ENCODE measurements at places on chromosomes 13 and 19.

- DNase-seq: no peak
These were observed 3.1 kb downstream of the XRCC1 start for GRCh38 chr19:43572171-43572588.

DNA sequence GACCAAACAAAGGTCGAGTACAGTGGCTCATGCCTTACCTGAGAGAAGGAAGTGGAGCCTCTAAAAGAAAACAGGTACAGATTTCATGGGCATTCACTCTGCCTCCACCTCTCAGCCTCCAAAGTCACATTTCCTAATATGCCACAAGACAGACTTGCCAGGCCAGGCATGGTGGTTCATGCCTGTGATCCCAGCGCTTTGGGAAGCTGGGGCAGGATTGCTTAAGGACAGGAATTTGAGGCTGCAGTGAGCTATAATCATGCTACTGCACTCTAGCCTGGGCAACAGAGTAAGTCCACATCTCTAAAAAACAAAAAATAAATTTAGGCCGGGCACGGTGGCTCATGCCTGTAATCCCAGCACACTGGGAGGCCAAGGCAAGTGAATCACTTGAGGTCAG lies 10.9 kb upstream of the DNMT1 start:
- no peak for DNase-seq

GRCh38 chr13:99941086-99941485 lies 30.5 kb downstream of the ZIC5 start:
- DNase-seq: no peak

- peak; percentile 11 for DNase-seq
These were observed 289.9 kb downstream of the RFC3 start for GRCh38 chr13:34107806-34108205.

GRCh38 chr13:67498948-67499347 lies 268.8 kb upstream of the PCDH9 start:
- no peak for DNase-seq

GRCh38 chr19:55652311-55653128 lies 2.3 kb upstream of the U2AF2 start:
- no peak for DNase-seq

GRCh38 chr19:37817180-37817981 lies 38.0 kb upstream of the ZNF573 start:
- DNase-seq: peak; percentile 27

DNA sequence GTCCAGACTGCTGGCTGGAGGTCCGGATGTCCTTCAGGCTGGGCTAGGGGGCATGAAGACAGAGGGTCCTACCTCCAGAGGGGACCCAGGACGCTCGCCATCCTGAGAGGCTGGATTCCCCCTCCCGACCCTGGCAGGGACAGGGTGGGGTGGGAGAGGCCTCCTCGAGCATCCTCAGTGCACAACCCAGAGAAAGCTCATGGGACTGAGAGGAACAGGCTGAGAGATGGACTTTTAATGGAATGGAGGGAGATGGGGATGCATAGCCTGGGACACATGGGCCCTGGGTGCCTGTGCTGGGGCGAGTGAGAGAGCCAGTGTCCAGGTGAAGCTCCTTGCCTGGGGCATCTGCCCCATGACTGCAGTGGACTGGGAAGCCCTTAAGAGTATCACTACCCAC lies 3.1 kb downstream of the ACTL9 start:
- no peak for DNase-seq

- DNase-seq: no peak
These were observed 16.1 kb upstream of the ZNF439 start for GRCh38 chr19:11832253-11832912.

- no peak for DNase-seq
These were observed 59.5 kb upstream of the ADGRL1 start for GRCh38 chr19:14265290-14266036.

- no peak for DNase-seq
These were observed 431.7 kb downstream of the KLF12 start for GRCh38 chr13:73702419-73703071.

- no peak for DNase-seq
These were observed 12.6 kb downstream of the MBNL2 start for GRCh38 chr13:97234742-97235141.

DNA sequence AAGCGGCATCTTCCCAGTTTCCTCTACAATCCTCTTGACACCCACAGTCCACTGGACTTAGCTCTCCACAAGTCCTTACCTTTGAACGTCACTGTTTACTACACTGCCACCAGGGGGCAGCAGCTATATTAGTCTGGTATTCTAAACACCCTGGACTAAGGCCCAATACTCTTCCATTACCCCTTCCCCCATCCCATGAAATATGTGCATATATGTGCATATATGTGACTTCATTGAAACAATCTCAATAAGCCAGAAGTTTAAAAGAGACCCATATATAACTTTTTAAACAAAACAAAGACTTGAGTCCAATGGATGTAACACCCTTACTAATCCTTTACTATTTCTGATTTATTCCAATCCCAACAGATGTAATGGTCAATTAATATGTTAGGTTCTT lies 15.5 kb downstream of the GGACT start:
- peak; percentile 87 for DNase-seq

DNA sequence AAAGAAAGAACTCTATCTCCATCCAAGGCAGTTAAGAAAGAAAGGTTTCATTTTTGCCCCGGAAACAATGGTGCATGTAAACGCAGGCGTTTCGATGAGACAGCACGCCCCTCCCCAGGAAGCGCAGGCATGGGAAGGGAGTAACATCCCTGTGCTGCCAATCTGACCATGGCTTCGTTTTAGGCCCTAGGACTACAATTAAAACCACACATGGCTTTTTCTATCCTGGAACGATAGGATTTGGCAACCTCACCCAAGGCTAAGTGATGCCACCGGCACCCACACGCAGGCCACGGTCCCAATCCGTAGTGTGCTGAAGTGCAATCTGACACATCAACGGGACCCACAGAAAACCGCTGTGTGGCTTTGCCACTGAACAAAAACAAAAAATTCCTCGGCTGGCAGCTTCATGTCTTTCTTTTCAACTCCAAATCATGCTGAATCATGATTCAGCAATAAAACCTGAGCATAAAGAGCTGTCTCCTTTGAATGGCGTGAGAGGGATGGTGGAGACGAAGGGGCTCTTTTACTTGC lies 24.2 kb downstream of the RANBP3 start:
- peak; percentile 18 for DNase-seq

DNA sequence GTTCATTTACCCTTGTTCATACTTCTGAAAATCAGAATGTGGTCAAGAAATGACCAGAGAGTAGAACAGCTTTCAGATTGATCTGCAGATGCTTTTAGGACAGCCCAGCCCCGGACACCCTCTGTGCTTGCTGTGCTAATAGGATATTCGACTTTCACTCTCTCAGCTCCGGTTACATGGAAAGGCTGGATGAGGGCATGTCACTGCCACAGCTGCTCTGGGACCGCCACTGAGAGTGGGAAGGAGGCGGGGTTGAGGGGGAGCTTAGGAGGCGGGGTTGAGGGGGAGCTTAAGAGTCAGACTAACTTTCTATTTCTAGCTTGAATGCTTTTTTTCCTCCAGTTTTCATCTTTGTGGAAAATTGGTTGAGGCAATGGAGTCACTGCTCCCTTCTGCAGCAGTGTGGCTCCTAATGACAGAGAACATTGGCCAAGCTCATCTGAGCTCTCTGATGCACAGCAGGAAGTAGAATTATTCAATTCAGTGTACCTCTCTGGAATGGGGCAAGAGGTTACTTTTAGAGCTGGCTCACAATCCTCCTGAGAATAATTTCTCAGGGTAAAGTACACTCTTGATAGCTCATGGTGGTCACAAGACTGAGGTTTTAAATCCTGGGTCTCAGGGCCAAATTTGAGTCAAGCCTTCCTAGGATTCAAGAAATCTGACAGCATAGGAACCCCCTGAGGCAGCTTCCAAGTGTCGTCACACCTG lies 74.6 kb upstream of the NPAS1 start:
- DNase-seq: peak; percentile 62
